ENCODE measurements at places on chromosomes 1 and 21.

- no peak for DNase-seq
Observed at GRCh38 chr1:84737590-84737989, 47.3 kb upstream of the SSX2IP start.

- DNase-seq: no peak
Observed at GRCh38 chr1:199734186-199734585, 293.3 kb upstream of the NR5A2 start.

- DNase-seq: no peak
Observed at GRCh38 chr1:34656731-34657130, 98.1 kb upstream of the GJB5 start.

DNA sequence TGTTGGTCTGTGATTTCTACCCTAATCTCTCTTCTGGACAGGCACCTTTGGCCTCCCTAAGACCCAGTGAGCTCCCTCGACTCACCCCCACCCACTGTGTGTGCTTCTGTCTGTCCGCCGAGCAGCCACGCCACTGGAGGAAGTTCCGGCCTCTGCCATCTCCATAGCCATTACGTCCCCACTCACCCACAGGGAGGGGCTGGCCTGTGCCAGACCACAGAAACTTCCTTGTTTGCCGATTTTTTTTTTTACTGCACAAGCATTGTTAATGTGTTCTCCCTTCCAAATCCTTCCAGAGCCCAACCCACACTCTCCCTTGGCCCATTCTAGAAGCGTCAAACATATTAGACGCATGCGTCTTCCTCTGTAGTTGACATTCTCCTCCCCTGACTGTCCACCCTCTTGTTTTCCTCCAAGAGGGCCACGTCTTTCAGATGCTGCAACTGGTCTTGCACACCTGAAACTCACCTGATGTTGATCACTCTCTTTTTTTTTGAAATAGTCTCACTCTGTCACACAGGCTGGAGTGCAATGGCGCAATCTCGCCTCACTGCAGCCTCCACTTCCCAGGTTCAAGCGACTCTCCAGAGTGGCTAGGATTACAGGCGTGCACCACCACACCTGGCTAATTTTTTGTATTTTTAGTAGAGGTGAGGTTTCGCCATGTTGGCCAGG lies 72.3 kb downstream of the EVA1C start:
- no peak for DNase-seq

DNA sequence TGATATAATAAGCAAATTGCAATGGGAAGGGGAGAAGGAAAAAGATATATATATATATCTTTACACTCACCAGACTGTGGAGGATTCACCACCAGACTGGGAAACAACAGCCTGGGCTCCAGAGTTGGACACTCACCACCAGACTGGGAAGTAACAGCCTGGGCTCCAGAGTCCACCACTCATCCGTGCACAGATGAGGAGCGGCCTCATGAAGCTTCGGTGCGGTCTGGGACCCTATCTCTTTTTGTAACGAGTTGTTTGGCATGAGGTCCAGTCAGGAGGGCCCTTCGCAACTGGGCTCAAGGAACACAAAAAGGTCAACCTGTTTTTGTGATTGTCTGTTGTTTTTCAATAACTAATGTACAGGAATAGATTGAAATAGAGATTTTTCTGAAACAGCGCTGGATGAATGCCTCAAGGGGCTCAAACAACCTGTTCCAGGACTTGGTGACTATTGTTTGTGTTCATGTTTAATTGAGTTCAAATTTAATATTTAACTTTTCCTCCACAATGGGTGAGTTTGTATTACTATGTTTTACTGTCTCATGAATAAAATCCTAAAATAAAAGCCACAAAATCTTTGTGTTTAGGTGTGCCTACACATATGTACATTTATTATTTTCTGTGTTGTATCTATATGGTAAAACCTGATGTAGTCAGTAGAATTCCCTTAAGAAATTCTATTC lies 40.1 kb downstream of the S100A10 start:
- DNase-seq: no peak

GRCh38 chr1:246146804-246147523 lies 360.1 kb downstream of the SMYD3 start:
- DNase-seq: no peak

GRCh38 chr1:9452516-9453140 lies 86.6 kb upstream of the SLC25A33 start:
- DNase-seq: no peak

DNA sequence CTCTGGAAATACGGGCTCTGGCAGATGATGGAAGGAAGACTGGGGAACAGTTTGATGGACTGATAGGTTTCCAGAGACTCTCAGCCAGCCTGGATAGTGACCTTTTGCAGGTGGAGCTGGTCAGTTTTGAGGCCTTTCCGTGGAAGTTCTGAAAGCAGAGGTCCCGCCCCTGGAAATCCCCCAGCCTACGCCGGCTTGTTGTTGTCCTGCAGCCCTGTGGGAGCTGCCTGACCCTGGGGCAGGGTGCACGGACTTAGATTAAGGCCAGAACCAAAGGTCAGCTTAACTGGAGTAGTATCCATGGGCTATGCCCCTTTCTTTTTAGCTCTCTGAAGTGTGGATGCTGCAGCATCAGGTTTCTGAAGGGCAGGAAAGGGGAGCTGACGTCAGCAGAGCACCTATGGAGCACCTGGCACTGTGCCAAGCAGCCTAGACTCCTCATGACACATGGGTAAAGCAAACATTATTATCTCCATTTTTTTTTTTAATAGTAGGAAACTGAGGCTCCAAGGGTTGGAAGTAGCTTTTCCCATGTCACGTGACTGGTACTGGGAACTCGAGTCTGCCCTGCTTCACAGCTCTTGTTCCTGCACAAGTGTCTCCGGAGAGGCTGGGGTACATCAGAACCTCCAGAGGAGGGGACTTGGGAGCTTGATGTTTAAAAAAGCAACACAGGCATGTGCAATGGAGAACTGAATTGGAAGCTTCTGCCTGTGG lies 38.5 kb downstream of the IER5 start:
- no peak for DNase-seq

GRCh38 chr1:16141573-16142336 lies 14.1 kb downstream of the EPHA2 start:
- DNase-seq: peak; percentile 44

- no peak for DNase-seq
Observed at GRCh38 chr1:19013826-19014548, 57.5 kb upstream of the IFFO2 start.

DNA sequence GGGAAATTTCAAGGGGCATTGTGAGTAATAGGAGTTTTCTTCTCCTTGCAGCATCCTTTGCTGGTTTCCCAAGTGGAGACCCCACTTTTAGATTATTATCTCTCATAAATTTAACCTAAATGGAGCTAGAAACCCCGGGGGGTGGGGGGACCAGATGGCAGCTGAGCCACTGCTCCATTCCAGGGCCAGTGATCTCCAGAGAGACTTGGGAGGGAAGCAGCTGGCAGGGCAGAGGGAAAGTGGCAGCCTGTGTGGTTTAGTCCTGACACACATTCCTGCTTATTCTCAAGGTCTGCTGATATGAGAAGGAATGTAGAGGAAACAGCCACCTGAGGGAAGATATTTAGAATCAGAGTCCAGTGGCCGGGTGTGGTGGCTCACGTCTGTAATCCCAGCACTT lies 16.3 kb downstream of the PCP4L1 start:
- no peak for DNase-seq

- DNase-seq: no peak
Observed at GRCh38 chr1:209655411-209656231, 3.4 kb upstream of the LAMB3 start.

DNA sequence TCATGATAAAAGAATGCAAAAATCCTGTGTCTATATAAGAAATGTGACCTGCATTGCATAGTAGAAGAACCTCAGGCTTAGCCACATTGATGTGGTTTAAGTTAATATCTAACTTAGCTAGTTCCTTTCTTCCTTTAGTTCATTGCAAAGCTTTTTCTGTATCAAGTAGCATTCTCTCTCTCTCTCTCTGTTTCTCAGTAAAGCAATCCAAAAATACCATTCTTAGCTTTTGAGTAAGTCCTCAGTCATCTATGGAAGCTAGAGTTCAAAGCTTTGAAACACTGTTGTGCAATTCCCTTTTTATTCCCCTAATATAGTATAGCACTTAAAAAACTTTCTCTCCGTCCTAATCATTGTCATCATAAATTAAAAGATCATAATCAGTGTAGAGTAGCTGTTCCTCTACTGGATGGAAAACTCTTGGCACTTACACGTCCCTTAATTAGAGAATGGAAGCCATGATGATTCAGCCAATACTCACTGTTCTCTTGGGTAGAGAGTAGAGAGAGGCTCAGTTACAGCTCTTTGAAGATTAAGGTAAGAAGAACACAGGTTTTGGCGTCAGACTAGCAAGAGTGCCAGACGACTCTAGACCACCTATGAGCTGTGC lies 350.3 kb upstream of the LYPLAL1 start:
- DNase-seq: peak; percentile 81

GRCh38 chr1:159172614-159173291 lies 1.3 kb downstream of the CADM3 start:
- DNase-seq: peak; percentile 67

All from fibroblast of pulmonary artery (primary cell).